ENCODE measurements at places on chromosomes 3 and 15.

DNA sequence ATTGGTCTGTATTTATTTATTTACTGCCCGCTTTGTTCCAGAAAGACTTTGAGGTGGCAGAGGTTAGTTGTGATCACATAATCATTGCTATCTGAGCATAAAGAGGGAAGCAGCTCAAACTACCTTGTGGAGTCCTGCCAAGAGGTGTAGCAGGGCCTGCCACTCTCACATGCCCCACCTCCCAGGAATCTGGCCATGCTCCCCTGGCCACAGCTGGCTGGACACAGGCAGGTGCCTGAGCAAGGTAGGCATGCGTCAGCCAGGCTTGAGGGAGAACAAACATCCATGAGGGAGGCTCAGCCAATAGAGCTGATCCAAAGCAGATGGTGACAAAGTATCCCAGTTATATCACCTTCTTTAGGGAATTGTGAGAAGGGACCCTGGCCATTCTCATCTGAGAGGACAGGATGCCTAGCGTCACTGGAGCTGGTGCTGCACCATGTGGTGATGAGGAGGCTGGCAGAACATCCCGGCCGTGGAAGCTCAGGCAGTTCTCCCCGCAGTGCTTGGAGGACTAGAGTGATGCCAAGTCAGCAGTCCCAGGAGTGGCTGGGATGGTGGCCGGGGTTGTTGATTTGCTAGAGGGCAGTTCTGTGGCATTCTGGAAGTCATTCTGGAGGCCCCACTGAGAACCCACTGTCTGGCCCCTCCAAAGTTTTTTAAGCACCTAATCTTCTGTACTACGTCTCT is 6.8 kb upstream of the POLG start:
- DNase-seq, result no peak

DNA sequence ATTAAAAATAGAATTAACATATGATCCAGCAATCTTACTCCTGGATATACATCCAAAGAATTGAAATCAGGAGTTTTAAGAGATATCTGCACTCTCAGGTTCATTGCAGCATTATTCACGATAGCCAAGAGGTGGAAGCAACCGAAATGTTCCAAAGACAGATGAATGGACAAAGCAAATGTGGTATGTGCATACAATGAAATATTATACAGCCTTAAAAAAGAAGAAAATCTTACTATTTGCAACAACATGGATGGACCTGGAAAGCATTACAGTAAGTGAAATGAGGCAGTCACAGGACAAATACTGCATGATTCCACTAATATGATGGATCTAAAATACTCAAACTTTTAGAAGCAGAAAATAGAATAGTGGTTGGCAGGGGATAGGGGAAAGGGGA is 9.3 kb upstream of the TMEM158 start:
- no peak for DNase-seq

GRCh38 chr3:105327662-105328337 is 38.9 kb upstream of the ALCAM start:
- DNase-seq, result peak; percentile 41

DNA sequence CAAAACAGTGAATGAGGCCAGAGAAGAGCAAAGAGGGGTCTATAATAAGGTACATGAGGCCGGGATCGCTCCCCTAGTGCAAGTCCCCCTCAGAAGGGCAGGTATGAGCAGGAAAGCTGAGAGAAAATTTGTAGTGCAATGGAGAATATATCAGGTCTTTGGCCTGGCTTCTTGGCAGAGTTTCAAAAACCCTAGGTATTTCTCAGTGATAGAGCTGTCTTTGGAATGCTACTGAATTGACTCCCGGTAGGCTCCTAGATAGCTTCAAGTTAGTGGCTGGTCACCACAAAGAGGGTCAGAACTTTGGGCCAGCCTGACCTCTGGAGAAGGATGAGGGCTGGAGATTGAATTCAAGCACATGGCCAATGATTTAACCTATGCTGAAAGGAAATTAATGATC is 30.6 kb upstream of the OXTR start:
- DNase-seq, result no peak

GRCh38 chr3:50433954-50434353 is 69.5 kb downstream of the CACNA2D2 start:
- DNase-seq, result no peak

DNA sequence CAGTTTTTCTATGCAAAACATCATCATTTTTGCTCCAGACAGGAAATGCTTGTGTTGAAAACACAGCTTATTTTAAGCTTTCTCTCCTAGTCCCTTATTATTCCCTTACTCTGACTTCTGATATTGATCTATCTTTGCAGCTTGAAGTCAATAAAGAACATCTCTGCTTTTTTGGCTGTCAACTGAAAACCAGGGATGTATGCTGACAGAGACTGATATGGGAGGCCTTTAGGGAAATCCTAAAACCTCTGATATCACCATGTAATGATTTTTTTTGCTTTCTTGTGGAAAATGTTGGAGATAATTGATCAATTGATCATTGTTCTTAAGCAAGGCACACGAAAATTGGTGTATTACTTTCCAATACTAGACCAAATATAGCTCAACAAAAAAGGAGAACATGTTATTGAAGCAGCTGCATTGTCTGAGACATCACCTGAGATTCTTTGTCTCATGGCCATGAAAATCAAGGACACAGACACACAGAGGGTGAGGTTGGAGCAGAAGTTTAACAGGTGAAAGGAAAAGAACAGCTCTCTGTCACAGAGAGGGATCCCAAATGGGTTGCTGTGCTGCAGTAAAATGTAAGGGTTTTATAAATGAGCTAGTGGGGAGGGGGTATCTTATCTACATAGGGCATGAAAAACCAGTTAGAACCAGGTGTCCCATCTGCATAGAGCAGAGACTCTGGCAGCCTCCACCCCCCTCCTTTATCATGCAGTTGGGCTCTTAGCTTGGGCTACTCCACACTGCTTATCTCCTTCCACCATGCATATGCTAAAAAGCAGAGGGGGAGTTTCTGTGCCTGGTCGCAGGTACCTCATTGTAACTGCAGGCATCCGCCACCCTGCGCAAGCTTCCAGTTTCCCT is 17.0 kb upstream of the SENP7 start:
- no peak for DNase-seq

DNA sequence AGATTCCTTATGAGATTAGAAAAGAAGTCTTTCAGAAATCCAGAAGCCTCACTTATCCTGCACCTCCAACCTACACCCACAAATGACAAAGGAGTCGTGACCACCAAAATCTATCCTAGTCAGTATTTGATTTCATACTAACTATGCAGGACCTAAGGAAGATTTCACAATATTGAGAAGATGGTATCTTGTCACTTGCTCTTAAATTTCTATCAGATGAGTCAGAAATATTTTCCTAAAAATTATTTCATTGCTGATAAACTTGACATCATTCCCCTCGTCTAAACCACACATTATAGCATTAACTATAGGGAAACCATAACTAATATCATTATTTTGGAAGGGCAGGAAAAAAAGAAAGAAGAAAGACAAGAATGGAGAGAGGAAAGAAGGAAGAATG is 138.0 kb upstream of the THBS1 start:
- DNase-seq, result no peak
